Osteoblast (primary cell): ENCODE measurements at places on chromosomes 5 and 9. TPM values are rescaled to one million over a fixed set of nuclear protein-coding genes. Genes with fewer than 3 reads are reported as not detected.

The TMEM252 gene
- not detected in 2 replicates for total RNA-seq

DNA sequence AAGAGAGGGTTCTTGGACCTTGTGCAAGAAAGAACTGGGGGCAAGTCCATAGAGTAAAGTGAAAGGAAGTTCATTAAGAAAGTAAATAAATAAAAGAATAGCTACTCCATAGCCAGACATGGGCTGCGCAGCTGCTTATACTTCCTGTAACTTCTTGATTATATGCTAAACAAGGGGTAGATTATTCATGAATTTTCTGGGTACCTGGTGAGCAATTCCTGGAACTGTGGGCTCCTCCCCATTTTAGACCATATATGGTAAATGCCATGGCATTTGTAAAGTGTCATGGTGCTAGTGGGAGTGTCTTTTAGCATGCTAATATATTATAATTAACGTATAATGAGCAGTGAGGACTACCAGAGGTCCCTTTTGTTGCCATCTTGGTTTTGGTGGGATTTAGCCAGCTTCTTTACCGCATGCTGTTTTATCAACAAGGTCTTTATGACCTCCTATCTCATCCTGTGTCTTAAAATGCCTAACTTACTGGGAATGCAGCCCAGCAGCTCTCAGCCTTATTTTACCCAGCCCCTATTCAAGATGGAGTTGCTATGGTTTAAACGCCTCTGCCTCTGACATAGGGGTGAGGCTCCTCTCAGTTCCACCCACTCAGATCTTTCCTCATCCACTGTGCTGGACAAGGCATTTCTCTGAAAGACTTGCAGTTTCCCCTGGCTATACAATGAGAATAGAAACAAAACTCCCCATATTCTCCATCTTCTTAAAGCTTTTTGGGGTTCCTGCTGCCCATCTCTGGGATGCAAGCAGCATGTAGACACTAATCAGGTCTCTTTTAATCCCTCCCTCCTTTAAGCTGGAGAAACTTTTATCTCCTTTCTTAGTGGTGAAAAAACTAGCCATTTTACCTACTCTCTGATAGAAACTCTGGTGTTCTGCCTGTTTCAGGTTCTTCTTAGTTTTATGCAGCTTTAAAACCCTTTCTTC is 91.2 kb downstream of the ARRDC3 start:
- H3K27ac ChIP-seq = no peak overlapping the region
- H3K27me3 ChIP-seq = no peaks in the 10 kb centered on the region
- peaks cover 11% of the 10 kb centered on the region for H3K4me1 ChIP-seq
- no peaks in the 10 kb centered on the region for H3K36me3 ChIP-seq

GRCh38 chr5:6379246-6379645 is 899 bp upstream of the MED10 start:
- no peak for DNase-seq
- no peak overlapping the region for H3K4me3 ChIP-seq
- H3K27ac ChIP-seq = no peak overlapping the region
- peaks cover 14% of the 10 kb centered on the region for H3K4me1 ChIP-seq

GRCh38 chr9:10700915-10701314 is 88.1 kb upstream of the PTPRD start:
- no peaks in the 10 kb centered on the region for H3K36me3 ChIP-seq
- no peak overlapping the region for H3K27ac ChIP-seq
- no peak overlapping the region for H3K4me3 ChIP-seq
- H3K27me3 ChIP-seq = no peaks in the 10 kb centered on the region
